H9 (cell line): ENCODE measurements at places on chromosomes 13 and 19.

DNA sequence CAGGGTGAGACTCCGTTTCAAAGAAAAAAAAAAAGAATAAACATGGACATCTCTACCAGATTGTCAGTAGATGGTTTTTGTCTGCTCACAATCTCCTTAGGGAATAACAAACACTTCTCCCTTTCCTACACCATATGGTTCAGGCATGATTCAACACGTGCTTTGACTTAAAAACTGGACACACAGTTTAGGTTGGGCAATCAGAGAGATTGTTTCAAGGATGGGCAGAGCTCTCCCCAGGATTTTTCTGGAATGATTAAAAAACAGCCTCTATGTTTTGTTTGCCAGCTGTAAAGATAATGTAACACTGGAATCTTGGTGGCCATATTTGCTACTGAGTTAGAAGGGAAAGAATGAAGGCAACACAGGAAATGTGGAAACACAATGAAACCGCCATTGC is 150.1 kb upstream of the TSC22D1 start:
- DNase-seq = no peak

DNA sequence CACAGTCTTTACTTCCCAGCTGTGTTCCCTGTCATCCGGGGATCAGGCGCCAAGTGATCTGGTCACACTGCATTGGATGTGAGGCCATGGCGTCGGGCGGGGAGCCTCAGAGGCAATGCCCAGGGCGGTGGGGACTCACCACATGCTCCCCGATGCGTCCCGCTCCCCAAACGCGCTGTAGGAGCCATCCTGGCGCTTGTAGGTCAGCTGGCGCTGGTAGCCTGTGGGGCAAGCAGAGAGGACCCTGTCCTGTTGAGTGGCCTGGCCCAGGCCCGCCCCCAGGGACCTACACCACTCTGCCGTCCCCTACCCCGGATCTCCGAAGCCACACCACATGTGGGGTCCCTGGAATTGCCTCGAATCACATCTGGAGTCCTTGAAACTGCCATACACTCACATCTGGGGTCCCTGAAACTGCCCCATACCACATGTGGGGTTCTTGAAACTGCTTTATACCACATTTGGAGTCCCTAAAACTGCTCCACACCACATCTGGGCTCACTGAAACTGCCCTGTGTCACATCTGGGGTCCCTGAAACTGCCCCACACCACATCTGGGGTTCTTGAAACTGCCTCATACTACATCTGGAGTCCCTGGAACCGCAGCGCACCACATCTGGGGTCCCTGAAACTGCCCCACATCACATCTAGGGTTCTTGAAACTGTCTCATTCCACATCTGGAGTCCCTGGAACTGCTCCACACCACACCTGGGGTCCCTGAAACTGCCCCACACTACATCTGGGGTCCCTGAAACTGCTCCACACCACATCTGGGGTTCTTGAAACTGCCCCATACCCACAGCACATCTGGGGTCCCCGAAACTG is 33.2 kb downstream of the F2RL3 start:
- DNase-seq = no peak

DNA sequence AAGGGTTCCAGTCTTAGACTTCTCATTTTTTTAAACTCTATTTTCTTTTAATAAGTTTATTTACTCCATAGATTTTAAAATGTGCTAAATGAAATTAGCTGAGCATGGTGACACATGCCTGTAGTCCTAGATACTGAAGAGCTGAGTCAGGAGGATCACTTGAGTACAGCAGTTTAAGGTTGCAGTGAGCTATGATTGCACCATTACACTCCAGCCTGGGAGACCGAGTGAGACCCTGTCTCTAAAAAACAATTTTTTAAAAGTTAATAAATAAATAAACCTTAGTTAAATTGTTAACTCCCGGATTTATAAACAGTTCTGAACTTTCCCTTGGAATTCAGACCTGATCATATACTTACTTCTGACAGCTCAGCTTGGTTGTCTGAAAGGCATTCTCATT is 32.5 kb downstream of the PCDH20 start:
- DNase-seq = no peak

GRCh38 chr13:41419206-41419605 is 38.1 kb upstream of the RGCC start:
- no peak for DNase-seq

- DNase-seq = no peak
Observed at GRCh38 chr13:80259159-80259558, 81.8 kb downstream of the SPRY2 start.

DNA sequence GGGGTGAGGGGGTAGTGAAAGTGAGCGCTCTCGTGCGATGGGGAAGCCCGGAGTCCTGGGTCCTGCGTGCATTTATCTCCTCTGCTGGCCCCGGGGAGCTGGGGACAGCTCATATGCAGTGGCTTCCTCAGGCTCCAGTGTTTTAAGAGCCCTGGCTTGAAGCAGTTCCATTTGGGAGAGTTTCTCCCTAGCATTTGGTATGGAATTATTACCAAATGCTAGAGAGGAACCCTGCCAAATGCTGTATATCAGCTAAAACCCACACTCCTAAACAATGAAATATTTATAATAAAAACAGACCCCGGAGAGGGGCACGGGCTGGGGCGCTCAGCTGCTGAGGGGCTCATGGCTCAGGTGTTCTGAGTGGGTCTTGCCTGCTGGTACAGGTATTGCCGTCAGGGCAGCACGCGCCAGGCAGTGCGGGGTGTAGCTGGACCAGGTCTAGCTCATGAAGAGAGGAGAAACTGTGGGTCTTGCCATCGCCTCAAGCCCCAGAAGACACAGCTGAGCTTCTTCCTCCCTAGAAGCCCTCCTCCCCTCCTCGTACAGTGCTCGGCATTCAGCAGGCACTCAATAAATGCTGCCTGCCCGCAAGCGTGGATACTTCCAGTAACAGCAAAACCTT is 163.6 kb upstream of the ZNF536 start:
- peak; percentile 14 for DNase-seq
